ENCODE measurements at places on chromosomes 4 and X. TPM values are rescaled to one million over a fixed set of nuclear protein-coding genes. Genes with fewer than 3 reads are reported as not detected.

Gene TMEM150C
- 8.6 TPM for total RNA-seq

Gene VEGFC
- not detected for total RNA-seq

Gene KLF8
- 4.0 TPM for total RNA-seq

Gene FRMD7
- not detected for total RNA-seq

Gene ATP2B3
- not detected for total RNA-seq

Gene ADH4
- total RNA-seq: not detected

Gene COX7B2
- not detected for total RNA-seq

GRCh38 chr4:183843248-183843671 is 61.8 kb upstream of the STOX2 start:
- no peak for DNase-seq

DNA sequence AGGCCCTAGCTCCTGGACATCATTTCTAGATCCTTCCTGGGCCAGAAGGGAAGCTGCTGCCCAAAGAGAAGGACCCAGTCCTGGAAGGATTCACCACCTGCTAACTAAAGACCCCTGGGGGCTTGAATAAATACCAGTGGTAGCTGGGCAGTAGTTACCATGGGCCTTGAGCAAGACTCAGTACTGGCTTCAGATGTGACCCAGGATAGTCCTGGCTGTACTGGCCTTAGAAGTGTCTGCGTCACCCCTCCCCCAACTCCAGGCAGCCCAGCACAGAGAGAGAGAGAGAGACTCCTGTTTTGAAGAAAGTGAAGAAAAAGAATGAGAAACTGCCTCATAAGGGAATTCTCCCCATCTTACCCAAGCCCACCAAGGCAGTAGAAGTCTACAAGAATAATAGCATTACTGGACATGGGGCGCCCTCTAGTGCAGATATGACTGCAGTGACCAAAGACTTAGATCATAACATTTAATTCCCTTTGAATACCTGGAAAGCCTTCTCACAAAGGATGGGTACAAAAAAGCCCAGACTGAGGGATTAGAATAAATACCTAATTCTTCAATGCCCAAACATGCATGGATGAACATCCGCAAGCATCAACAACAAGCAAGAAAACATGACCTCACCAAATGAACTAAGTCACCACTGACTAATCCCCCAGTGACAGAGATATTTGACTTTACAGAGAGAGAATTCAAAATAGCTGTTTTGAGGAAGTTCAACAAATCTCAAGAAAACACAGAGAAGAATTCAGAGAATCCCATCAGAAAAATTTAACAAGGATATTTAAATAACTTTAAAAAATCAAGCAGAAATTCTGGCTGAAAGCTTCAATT is 171.8 kb downstream of the HNRNPD start:
- DNase-seq: peak; percentile 82

GRCh38 chr4:52843351-52843750 is 18.8 kb upstream of the RASL11B start:
- no peak for DNase-seq

- DNase-seq: no peak
These were observed 416.5 kb upstream of the SMIM31 start for GRCh38 chr4:164337219-164337944.

- no peak for DNase-seq
These were observed 366.1 kb downstream of the FBXO8 start for GRCh38 chr4:173917255-173917960.

GRCh38 chr4:189443341-189443740 is 497.3 kb upstream of the FRG1 start:
- no peak for DNase-seq

DNA sequence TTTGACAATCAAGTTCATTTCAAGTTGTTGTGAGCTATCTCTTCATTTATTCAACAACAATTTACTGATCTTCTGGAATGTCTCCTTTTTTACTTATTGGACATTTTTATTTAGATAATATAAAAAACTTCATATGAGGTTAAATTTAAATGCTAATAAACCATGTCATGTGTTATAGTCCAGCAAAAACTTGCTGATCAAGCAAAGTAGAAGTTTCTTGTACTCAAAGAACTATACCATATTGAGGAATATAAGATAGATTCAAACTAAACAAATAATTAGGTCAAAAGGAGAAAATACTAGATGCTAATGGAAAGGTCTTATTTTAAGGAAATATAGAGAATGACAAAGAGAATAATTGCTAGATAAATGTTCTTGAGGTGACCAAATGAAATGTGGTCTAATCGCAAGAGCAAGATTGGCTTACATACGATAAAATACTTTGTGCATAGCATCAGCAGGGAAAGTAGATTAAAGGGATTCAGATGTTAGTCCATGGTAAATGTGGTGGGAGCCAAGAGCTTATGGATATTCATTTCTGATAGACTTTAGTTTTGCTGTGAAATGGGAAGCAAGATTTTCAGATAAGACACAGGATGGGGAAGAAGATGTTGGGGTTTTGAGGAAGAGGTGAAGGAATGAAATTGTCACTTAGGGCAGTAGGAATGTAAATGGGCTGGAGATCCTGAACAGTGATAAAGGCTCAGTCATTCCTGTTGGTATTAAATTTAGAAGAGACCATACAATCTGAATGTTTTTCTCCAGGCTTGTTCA is 229.5 kb downstream of the MAPK10 start:
- DNase-seq: no peak

GRCh38 chr4:184039963-184040383 is 134.9 kb downstream of the STOX2 start:
- no peak for DNase-seq

- DNase-seq: no peak
These were observed 206.5 kb downstream of the PCDH10 start for GRCh38 chr4:133355633-133356032.

- no peak for DNase-seq
These were observed 23.3 kb upstream of the ARX start for GRCh38 chrX:25039036-25039435.

DNA sequence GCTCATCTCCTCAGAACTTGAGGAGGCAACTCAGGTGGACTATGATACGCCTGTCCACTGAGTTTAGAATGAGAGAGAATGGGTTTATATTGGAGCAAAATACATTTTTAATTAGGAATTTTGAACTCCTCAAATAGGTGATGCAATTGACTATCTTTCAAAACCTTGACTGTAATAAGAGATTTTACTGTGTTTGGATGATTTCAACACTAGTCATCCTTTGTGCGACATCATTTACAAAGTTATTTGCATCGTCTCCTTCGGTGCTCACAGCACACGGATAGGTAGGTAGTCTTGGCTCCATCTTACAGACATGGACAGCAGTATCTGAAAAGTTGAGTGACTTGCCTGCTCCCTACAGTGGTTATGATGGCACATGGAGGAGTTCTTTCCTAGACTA is 67.0 kb downstream of the AASDH start:
- no peak for DNase-seq

DNA sequence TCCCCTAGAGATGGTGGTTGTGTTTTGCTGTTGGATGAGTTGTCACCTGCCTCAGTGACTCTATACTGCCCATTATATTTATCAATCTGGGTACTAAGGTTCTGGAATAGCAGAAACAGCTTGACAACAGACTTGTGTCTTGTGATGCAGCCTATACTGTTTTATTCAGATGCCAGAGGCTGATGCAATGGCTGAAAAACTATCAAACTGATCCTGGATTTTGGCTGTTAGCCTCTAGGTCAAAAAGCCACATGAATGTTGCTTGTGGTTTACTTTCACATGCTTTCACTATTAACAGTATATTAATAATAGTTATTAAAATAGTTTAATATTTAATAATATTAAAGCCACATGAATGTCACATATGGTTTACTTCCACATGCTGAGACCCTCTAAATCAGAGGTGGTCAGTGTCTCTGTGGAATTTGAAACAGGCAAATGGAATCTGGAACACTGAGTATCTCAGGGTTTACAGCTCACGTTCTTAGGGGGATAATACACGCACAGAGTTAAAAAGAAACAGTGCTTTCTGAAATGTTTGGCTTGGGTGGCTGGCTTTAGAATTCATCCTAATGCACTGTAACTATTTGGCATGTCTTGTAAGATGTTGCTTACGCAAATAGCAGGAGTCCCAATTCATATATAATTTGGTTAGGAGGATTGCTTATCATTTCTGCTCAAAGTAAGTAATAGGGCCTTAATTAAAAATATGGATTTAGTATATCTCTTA is 82.5 kb upstream of the LCORL start:
- no peak for DNase-seq

GRCh38 chrX:112734290-112734689 is 54.6 kb upstream of the LHFPL1 start:
- no peak for DNase-seq

GRCh38 chr4:184950926-184951325 is 67.4 kb upstream of the HELT start:
- DNase-seq: no peak

GRCh38 chrX:13383907-13384306 is 64.1 kb upstream of the ATXN3L start:
- no peak for DNase-seq

- DNase-seq: peak; percentile 17
These were observed 104.9 kb upstream of the PSAPL1 start for GRCh38 chr4:7539659-7540058.

DNA sequence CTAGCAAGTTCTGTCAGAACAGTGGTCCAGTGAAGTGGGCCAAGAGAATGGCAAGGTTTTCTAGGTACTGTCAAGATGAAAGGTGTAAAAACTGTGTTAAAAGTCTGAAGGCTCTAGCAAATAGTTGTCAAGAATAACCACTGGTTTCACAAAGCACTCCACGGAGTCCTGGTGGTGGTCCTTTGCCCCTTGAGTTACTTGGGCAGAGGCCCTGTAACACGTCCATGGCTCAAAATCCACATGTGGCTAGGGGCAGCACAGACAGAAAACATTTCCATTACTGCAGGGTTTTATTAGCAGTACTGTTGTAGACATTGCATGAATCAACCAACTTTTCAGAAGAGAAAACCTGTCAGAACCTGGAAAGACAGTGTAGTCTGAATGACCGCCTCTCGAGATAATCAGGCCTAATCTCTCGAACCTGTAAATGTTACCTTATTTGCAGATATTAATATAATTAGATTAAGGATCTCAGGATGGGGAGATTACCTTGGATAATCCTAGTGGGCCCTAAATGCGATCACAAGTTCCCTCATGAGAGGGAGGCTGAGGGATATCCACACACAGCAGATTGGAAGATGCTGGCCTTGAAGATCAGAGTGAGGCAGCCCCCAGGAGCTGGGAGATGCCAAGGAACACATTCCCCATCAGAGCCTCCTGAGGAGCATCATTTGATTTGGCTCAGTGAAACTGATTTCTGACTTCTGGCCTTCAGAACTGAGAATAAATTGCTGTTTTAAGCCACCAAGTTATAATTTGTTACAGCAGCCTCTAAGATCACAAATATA is 34.7 kb downstream of the ERVMER34-1 start:
- no peak for DNase-seq
